ENCODE measurements at places on chromosomes 2 and 18.

- DNase-seq, result no peak
These were observed 89.7 kb downstream of the FARSB start for GRCh38 chr2:222566229-222566628.

- DNase-seq, result no peak
These were observed 233.5 kb upstream of the ZEB2 start for GRCh38 chr2:144753416-144753815.

GRCh38 chr2:23690421-23691105 lies 236.4 kb downstream of the ATAD2B start:
- no peak for DNase-seq

GRCh38 chr18:42477267-42477666 lies 522.2 kb downstream of the PIK3C3 start:
- DNase-seq, result no peak

- no peak for DNase-seq
These were observed 310.5 kb downstream of the MYCN start for GRCh38 chr2:16250886-16251285.
